ENCODE measurements at places on chromosomes 4 and X. TPM values are rescaled to one million over a fixed set of nuclear protein-coding genes. Genes with fewer than 3 reads are reported as not detected.

GRCh38 chr4:70583952-70584834 is 7.9 kb upstream of the AMBN start:
- no peak overlapping the region for H3K4me3 ChIP-seq
- no peak for DNase-seq
- peaks cover 3% of the 10 kb centered on the region for H3K4me1 ChIP-seq
- H3K27ac ChIP-seq = no peak overlapping the region
- no peaks in the 10 kb centered on the region for H3K36me3 ChIP-seq

TCEAL2 gene
- total RNA-seq = 7.2 TPM

MMRN1 gene
- 1.7 TPM for total RNA-seq

DNA sequence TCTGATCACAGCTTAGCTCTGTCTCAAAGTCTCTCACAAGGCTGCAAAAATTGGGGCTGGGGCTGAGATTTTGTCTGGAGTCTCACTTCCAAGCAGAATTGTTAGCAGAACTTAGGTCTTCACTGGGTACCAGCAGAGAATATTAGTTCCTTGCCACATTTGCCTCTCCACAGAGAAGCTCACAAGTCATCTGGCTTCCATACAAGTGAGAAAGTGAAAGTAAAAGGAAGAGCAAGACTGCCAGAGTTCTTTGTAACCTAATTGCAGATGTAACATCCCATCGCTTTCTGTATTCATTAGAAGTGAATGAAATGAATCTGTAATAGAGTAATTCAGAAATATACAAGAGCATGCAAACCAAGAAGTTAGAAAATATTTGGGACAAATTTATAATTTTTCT is 624.1 kb upstream of the GNPDA2 start:
- H3K36me3 ChIP-seq = no peaks in the 10 kb centered on the region
- H3K4me1 ChIP-seq = peaks cover 4% of the 10 kb centered on the region
- H3K27me3 ChIP-seq = no peaks in the 10 kb centered on the region
- no peak for DNase-seq
- H3K27ac ChIP-seq = no peak overlapping the region

DNA sequence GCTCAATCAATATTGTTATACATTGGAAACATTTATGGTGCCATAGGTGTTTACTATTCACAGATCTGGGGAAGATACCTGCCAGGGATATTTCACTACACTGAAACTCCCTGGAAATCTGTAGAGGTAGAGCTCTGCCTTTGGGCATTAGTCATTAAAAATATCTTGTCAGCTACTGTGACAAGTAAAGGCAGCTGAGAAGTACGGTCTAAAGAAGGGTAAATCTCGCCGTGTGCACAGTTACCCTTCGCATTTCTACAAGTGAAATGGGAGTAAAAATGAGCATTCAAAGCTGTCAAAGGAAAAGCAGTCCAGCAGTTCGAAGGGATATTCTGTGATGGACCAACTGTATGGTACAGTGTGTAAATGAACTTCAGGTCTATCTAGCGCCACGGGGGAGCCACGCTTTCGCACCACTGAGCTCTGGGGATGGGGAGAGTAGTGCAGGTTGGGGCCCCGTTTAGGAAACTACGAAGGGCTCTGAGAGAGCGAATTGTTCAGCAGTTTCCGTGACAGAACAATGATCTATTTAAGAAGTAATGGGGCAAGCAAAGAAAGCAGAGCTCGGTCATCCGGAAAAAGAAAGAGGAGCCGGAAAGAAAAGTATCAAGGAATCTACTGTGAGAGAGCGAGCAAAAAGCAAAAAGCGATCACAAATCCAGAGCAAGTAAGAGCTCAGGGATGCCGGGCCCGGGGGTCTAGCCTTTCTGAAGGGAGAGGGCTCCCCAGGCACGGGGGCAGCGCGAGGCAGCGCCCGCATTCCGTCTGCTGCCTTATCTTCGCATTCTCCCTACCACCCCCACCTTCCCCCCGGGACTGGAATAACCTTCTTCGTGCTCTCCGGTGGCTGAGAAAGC is 646 bp downstream of the TIGD4 start:
- peak overlapping the region; percentile 100 for H3K27ac ChIP-seq
- H3K4me3 ChIP-seq = peak overlapping the region; percentile 100
- H3K36me3 ChIP-seq = no peaks in the 10 kb centered on the region
- DNase-seq = no peak
- peaks cover 35% of the 10 kb centered on the region for H3K4me1 ChIP-seq
- no peaks in the 10 kb centered on the region for H3K27me3 ChIP-seq

NR0B1 gene
- total RNA-seq = 0.86 TPM

- no peak for DNase-seq
- H3K36me3 ChIP-seq = peaks cover 51% of the 10 kb centered on the region
- H3K27ac ChIP-seq = no peak overlapping the region
- no peak overlapping the region for H3K4me3 ChIP-seq
- no peaks in the 10 kb centered on the region for H3K4me1 ChIP-seq
Measured at GRCh38 chr4:143531380-143531779, 17.9 kb downstream of the SMARCA5 start.

DNA sequence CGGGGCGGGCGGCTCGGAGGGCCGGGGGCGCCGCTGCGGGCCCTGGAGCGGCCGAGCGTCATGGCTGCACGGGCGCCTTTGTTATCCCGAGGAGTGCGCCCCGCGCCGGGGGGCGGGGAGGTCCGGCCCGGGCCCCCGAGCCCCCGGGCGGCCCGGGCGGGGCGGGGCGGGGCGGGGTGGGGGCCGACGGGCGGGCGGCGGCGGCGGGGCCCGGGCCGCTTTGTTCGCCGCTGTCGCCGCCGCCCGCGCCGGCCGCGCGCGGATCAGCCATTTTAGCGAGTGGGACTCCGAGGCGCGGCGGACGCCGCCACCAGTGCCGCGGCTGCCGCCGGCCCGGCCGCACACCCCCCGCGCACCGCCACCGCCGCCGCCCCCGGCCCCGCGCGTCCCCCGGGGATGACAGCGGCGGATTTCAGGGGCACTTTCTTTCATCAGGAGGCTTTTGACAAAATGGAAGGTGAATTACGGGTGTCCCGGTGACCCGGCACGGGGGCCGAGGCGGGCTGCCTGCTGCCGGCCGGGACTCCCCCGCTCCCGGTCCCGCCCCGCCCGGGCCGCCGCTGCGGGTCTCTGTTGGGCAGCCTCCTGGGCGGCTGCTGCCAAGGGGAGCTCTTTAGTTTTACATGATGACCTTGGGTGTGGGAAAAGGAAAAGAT is 1.2 kb downstream of the HMGB3 start:
- peak overlapping the region; percentile 98 for H3K27ac ChIP-seq
- H3K4me3 ChIP-seq = peak overlapping the region; percentile 87
- no peak for DNase-seq
- peaks cover 12% of the 10 kb centered on the region for H3K36me3 ChIP-seq
- peaks cover 10% of the 10 kb centered on the region for H3K4me1 ChIP-seq
- peaks cover 22% of the 10 kb centered on the region for H3K27me3 ChIP-seq

DNA sequence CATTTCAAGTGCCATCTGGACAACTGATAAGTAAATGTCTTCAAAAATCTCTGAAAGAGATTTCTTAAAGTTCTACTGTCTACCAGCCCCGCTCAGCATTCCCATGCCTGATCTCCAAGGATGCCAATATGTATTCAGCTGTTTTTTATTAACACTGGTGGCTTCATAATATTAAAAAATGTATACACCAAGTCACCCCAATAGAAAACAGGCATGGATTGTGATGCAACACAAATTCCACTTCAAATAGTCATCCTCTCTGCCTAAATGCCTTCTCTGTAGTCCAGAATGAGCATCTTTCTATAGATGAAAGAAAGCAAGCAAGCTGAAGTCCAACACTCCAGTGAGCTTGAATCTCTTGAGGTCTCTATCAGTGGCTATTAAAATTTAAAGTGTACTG is 152.2 kb upstream of the PPARGC1A start:
- H3K27me3 ChIP-seq = peaks cover 2% of the 10 kb centered on the region
- H3K36me3 ChIP-seq = no peaks in the 10 kb centered on the region
- no peak for DNase-seq
- peaks cover 5% of the 10 kb centered on the region for H3K4me1 ChIP-seq
- no peak overlapping the region for H3K4me3 ChIP-seq

GRCh38 chrX:53440621-53441517 is 6.7 kb upstream of the HSD17B10 start:
- peaks cover 12% of the 10 kb centered on the region for H3K27me3 ChIP-seq
- H3K27ac ChIP-seq = peak overlapping the region; percentile 76
- H3K4me1 ChIP-seq = peaks cover 2% of the 10 kb centered on the region
- peak overlapping the region; percentile 77 for H3K4me3 ChIP-seq

- H3K27ac ChIP-seq = peak overlapping the region; percentile 80
- H3K27me3 ChIP-seq = no peaks in the 10 kb centered on the region
- no peak overlapping the region for H3K4me3 ChIP-seq
- DNase-seq = no peak
Measured at GRCh38 chrX:7462110-7462509, 314.2 kb upstream of the PUDP start.

GRCh38 chrX:40805404-40805803 is 70.1 kb upstream of the MED14 start:
- H3K36me3 ChIP-seq = no peaks in the 10 kb centered on the region
- no peaks in the 10 kb centered on the region for H3K27me3 ChIP-seq
- DNase-seq = no peak
- no peaks in the 10 kb centered on the region for H3K4me1 ChIP-seq

FHL1 gene
- 3.0 TPM for total RNA-seq

DNA sequence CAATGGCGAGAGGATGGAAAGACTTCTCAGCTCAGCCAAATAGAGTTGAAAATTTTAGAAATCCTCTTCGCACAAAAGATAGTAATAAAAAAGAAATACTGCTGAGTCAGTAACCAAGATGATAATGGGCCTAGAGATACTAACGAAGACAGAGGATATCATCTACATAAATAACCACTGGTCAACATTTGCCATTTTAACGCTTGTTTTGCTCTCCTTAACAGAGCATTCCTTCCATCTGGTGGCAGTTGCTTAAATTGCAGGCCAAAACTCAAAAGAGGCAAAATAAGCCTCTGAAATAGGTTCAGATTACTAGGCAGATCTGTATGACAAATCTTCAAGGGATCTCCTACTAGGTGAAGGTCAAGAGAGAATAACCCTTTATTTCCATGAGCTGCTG is 51.7 kb upstream of the MCF2 start:
- no peaks in the 10 kb centered on the region for H3K27me3 ChIP-seq
- H3K27ac ChIP-seq = no peak overlapping the region

DNA sequence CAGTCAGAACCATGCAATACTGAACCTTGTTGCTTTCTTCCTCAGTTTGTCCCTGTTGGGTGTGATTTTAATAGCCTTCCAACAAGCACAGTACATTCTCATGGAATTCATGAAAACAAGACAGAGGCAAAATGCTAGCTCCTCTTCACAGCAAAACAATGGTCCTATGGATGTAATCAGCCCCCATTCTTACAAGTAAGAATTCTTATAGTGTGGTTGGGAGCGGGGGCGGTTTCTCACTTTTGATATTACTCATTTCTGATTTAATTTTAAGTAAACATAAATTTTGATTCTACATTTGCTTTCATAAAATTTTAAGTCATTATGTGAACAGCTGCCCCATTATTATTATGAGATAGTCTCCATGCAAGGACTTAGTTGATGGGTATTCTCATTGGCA is 80.8 kb upstream of the TLR2 start:
- no peaks in the 10 kb centered on the region for H3K27me3 ChIP-seq
- H3K36me3 ChIP-seq = peaks cover 16% of the 10 kb centered on the region

ODAM gene
- not detected for total RNA-seq

LANCL3 gene
- total RNA-seq = 0.24 TPM

CLDN22 gene
- not detected for total RNA-seq

DNA sequence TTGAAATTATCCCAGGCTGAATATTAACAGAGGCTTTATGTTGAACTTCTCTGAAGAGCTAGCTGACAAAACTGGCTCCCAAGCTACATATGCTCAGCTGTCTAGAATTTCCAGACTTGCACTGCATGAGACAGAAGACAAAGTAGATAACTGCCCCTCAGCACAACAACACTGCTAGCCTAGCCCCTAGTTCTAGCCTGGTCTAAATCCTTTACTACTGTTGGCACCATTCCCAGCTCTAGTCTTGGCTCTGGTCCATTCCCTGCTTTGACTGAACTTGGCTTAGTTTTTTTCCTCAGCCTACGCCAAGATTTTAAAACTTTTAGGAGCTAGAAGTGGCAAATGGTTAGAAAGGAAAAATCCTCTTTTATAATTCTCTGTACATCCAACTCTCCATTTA is 7.6 kb upstream of the OPHN1 start:
- no peak overlapping the region for H3K4me3 ChIP-seq
- H3K4me1 ChIP-seq = no peaks in the 10 kb centered on the region
- DNase-seq = no peak

KCNE5 gene
- total RNA-seq = 10.8 TPM

- H3K27ac ChIP-seq = no peak overlapping the region
- H3K4me1 ChIP-seq = peaks cover 10% of the 10 kb centered on the region
- no peaks in the 10 kb centered on the region for H3K36me3 ChIP-seq
- H3K4me3 ChIP-seq = no peak overlapping the region
- DNase-seq = no peak
Measured at GRCh38 chrX:24343719-24344118, 16.7 kb upstream of the SUPT20HL1 start.

- H3K4me3 ChIP-seq = no peak overlapping the region
- H3K4me1 ChIP-seq = no peaks in the 10 kb centered on the region
- no peak overlapping the region for H3K27ac ChIP-seq
Measured at GRCh38 chrX:109344678-109345077, 137.2 kb downstream of the GUCY2F start.

DNA sequence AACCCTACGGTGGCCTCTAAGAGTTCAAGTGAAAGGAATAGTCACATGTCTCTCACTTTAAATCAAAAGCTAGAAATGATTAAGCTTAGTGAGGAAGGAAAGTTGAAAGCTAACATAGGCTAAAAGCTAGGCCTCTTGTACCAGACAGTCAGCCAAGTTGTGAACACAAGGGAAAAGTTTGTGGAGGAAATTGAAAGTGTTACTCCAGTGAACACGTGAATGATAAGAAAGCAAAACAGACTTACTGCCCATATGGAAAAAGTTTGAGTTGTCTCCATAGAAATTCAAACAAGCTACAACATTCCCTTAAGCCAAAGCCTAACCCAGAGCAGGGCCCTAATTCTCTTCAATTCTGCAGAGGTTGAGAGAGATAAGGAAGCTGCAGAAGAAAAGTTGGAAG is 51.5 kb upstream of the RAB9B start:
- no peak overlapping the region for H3K27ac ChIP-seq
- no peak for DNase-seq
- no peaks in the 10 kb centered on the region for H3K27me3 ChIP-seq
- H3K36me3 ChIP-seq = peaks cover 9% of the 10 kb centered on the region
- H3K4me1 ChIP-seq = no peaks in the 10 kb centered on the region
- no peak overlapping the region for H3K4me3 ChIP-seq

PAGE1 gene
- not detected for total RNA-seq

MND1 gene
- 9.7 TPM for total RNA-seq

GAGE1 gene
- total RNA-seq = not detected

- peaks cover 23% of the 10 kb centered on the region for H3K36me3 ChIP-seq
- H3K27me3 ChIP-seq = no peaks in the 10 kb centered on the region
Measured at GRCh38 chrX:139179592-139179991, 350.9 kb upstream of the F9 start.

- no peaks in the 10 kb centered on the region for H3K36me3 ChIP-seq
- H3K27ac ChIP-seq = no peak within 1 kb of the TSS
- peaks cover 4% of the 10 kb centered on the region for H3K4me1 ChIP-seq
- H3K27me3 ChIP-seq = peaks cover 30% of the 10 kb centered on the region
Measured at GRCh38 chrX:148500423-148501385, at the start of gene AFF2. AFF2 (plus strand) TSS chrX:148500617; CDS start chrX:148501098, 481 bp downstream.

All from progenitor cell of endocrine pancreas (in vitro differentiated cells).